Right kidney (tissue), 9 donors: ENCODE measurements at places on chromosomes 12 and 14.

DNA sequence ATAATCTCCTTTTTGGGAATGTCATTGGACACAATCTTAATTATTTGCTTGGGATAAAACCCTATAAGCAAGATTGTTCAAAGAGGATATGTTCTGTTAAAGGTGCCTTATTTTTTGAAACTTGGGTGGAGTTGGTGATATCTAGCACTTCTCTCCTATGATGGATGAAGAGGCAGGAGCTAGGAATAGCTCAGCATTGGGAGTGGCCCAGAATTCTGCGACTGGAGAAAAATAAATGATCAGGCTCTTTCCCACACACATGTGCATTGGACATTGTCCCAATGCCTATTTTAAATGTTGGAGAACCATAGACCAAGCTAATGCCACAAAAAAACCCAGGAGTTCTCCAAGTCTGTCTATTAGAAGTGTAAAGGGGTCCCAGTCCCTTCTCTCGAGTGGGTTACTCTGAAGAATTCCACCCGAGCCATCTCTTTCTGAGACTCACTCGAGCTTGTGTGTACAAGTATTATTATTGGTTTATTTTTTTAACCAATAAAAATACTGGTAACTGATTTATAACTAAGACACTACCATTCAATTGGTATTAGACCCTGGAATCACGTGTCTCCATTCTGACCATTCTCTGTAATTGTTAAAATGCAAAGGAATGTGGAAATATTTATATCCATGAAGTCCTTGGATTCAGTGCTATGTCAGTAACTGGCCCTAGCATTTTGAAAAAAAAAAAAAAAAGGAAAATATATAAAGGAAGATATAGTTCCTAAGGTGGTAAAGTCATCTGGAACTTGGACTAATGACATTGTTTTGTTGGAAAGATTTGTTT lies 437.5 kb upstream of the TMEM132C start:
- no peak for DNase-seq

DNA sequence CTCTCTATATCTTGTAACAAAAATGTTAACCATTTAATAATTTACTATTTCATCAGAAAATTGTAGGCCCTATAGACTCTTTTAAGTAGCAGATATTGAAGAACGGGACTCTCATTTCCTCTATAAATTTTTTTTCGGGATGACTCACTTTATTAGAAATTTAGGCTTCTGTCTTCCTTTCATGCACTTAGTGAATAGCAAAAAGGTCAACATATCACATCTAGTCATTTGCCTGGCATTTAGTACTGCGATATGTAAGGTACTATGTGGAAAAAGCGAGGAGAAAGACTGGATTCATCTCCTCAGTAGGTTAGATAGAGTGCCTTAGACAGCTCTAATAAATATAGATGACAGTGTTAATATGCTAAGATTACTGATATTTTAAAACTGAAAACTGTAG lies 166.3 kb upstream of the PTPRQ start:
- DNase-seq, result no peak

DNA sequence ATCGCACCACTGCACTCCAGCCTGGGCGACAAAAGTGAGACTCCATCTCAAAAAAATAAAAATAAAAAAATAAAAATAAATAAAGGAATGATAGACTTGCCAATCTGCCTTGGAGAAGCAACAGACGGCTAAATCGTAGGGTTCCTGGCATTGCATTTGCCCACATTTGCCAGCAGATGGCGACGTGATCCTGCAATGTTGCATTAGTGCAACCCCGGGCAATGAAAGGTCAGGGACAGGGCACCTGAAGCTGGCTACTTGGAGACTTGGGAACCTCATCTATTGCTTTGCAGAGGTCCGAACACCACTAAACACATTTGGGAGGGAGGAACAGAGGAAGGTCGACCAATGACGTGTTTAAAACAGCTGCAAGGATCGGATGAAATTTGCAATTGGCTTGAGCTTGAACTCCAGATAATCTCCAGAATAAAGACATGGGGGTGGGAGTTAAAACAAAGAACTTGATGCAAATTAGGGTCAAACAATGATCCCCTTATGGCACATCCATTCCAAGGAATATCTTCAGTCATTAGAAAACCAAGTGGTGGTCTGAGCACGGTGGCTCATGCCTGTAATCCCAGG lies 34.6 kb downstream of the SPRING1 start:
- peak; percentile 47 for DNase-seq

- no peak for DNase-seq
These were observed 16.7 kb upstream of the AQP2 start for GRCh38 chr12:49933796-49934195.

- DNase-seq, result no peak
These were observed 326.8 kb downstream of the PDZRN4 start for GRCh38 chr12:41514907-41515306.

DNA sequence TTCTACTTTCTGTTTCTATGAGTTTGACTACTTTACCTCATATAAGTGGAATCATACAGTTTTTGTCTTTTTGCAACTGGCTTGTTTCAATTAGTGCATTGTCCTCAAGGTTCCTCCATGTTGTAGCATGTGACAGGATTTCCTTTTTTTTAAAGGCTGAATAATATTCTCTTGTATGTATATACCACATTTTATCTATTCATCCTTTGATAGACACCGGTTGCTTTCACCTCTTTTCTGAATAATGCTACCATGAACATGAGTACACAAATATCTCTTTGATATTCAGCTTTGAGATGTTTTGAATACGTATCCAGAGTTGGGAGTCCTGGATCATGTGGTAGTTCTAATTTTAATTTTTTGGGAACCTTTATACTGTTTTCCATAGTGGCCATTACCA lies 65.4 kb downstream of the SPATS2 start:
- DNase-seq, result no peak

- DNase-seq, result peak; percentile 61
These were observed 703 bp downstream of the NOVA1 start for GRCh38 chr14:26597071-26597588.

- no peak for DNase-seq
These were observed 48.7 kb downstream of the CCNK start for GRCh38 chr14:99529899-99530298.

GRCh38 chr12:20375560-20375959 lies 7.2 kb downstream of the PDE3A start:
- no peak for DNase-seq

DNA sequence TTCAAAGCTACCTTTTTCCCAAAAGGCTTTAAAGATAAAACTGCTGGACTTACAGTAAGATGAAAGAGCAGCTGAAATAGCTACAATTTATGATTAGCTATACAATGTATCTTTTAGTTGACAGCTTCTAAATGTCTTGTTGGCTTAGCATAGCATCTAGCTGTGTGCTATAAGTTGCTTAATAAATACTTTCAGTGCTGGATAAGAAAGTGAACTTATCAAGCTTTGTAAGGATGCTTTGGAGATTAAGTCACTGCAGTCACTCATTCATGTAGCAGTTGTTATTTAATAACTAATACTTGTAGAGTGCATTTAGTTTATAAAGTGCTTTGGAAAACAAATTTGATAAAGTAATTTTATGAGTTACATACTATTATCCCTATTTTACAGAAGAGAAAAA lies 14.6 kb downstream of the CFAP54 start:
- DNase-seq, result no peak

- DNase-seq, result no peak
These were observed 4.9 kb upstream of the PPP1R12A start for GRCh38 chr12:79939728-79940310.

DNA sequence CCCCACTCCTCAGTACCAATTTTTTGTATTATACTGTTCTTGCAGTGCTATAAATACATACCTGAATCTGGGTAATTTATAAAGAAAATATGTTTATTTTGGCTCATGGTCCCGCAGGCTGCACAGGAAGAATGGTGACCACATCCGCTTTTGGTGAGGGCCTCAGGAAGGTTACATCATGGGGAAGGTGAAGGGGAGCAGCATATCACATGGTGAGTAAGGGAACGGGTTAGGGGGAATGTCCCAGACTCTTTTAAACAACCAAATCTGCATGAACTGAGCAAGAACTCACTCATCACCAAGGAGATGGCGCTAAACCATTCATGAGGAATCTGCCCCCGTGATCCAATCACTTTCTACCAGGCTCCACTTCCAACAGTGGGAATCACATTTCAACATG lies 40.0 kb downstream of the OSBPL8 start:
- no peak for DNase-seq

DNA sequence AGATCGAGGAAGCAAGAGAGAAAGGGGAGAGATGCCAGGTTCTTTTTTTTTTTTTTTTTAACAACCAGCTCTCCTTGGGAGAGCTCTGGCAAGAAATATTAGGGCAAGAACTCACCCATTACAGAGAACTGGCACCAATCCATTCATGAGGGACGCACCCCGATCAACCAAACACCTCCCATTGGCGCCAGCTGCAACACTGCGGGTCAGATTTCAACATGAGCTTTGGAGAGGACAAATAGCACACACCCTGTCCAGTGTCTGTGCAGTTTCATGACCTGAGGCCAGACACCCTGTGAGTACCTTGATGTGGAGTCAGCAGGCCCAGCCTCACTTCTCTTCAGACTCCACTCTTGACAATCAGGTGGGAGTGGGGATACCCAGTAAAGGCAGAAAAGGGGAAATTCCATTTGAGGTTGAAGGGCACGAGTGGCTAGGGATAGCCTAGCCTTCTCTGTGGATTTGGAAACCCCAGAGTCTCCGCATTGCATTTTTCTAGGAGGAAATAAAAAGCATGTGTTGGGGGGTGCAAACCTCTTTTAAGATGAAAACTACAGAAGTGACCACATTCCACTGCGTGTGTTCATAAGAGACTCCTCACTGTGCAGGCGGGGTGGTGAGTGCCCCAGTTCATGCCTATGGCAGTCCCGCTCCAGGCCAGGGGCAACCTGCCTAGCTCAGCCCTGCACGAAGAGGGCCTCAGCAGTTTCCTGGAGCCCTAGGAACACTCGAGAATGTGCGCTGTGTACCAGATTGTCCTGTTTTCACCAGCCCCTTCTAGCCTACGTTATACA lies 42.4 kb upstream of the GPATCH2L start:
- DNase-seq, result no peak

DNA sequence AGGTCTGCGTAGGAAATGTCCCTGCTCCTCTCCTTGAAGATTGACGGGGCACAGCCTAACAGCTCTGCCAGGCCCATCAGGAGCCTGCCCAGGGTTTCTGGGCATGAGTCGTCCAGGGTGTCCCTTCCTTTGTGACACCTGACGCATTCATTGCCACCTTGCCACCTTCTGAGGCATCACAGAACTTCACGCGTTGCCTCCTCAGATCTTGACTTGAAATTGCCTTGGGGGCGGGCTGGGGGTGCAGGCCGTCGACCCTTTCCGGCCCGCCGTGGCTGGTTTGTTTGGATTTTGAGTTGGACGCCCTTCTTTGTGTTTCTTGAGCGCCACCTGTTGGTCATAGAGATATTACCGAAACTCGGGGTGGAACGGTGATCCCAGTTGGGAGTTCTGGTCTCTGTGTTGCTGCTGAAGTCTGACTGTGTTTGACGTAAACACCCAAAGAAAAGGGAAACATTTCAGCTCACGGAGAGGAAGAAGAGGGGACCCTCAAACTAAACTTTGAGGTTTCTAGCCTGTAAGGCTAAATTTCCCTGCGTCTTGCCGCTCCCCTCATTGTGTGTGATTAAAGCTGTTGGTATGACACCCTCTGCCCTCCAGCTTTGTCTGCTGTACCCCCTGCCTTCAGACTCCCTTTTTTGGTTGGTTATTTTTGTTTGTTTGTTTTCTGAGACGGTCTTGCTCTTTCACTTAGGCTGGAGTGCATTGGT lies 44.6 kb downstream of the MLXIP start:
- DNase-seq, result peak; percentile 84

- DNase-seq, result no peak
These were observed 166.4 kb downstream of the TSPAN9 start for GRCh38 chr12:3243376-3244084.

DNA sequence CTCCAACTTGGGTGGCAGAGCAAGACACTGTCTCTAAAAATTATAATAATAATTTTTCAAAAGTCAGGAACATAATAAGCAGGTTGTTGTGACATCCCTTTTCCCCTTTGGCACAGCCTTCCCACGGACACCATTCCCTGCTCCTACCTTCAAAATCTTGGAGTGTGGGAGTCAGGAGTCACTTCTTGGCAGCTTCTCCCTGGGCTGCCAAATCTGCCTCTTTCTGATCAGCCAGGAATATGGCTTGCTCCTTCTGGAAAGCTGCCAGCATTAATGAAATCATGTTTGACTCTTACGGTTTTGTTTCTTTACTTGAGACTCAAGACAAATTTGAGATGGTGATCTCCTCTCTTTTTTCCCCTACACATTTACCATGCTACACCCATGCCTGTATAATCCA lies 391.4 kb upstream of the SYT1 start:
- no peak for DNase-seq

DNA sequence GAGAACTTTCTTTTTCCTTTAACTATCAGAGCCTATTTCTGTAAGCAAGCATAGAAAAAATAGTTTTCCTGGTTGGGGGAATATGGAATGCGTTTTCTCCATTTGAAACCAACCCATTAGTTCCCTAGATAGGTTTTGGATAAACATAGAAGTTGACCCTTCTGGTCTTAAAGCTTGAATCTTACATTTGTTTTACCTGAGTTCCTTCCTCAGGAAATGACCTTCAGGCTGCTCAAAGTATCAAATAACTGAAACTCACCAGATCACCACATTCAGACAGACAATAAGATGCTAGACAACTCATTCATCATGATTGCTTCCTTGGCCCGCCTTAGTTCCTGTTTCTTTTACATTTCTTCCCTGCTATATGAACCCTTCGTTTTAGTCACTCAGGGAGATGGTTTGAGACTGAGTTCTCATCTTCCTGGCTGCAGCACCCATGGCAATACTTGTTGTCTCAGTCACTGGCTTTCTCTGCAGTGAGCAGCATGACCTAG lies 52.2 kb downstream of the LRP6 start:
- no peak for DNase-seq

GRCh38 chr14:68885226-68886108 lies 92.6 kb upstream of the ZFP36L1 start:
- no peak for DNase-seq

GRCh38 chr12:58530742-58531062 lies 389.6 kb downstream of the LRIG3 start:
- DNase-seq, result no peak

- no peak for DNase-seq
These were observed 7.7 kb upstream of the PPTC7 start for GRCh38 chr12:110590806-110591326.

GRCh38 chr14:55605793-55606192 lies 25.8 kb downstream of the KTN1 start:
- DNase-seq, result no peak

GRCh38 chr14:73750531-73750901 lies 36.3 kb upstream of the PNMA1 start:
- no peak for DNase-seq

DNA sequence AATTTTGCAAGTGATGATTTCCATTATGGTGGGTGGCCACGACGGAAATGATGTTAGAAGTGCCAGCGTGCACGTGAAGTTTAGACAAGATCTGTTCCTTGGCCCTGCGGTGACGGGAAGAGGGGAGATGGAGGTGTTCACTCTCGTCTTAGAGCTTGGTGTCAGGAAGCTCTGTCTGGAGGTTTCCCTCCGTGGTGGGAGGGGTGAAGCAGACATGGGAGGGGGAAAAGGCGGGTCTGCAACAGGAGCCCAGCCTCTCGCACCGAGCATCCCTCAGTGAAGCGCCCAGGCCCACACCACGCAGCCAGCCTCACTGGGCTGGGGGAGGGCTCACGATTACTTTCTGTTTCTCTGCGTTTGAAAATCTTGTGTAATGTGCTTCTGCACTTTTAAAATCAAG lies 26.3 kb downstream of the EML1 start:
- DNase-seq, result no peak
